ENCODE measurements at places on chromosomes 5 and 9.

GRCh38 chr5:88557881-88558280 is 289.2 kb upstream of the TMEM161B start:
- no peak for DNase-seq

DNA sequence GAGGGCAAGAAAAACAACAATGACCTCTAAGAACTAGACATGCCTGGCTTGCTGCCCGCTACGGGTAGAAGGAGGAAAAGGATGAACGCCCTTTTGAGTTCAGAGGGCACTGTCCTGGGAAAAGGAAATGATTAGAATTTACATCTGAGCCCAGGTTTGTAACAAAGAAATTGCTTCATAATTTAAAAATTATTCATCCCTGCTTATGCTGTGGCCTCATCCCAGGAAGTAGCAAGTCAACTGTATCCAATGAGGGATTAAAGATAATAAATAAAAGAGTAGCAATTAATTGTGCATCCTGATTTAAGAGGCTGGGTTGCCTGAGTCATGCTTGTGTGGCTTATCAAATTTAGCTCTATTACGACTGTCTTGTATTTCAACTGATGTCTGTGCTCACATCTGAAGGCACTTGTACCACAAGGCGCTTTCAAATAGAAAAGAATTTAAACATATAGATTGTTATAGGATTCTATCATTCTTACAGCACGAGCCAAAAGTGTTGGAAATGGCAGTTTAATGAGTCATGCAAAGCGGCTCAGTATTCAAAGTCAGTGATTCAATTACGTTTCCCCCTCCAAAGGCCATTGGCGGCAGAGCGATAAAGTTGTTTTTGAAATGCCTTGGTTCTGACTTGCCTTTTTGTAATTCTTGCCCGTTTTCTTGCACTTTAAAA is 40.0 kb upstream of the DMRT1 start:
- DNase-seq: no peak

GRCh38 chr5:159518371-159518770 is 188.1 kb upstream of the IL12B start:
- no peak for DNase-seq

- peak; percentile 76 for DNase-seq
Measured at GRCh38 chr5:151095341-151096000, 14.6 kb upstream of the TNIP1 start.

- DNase-seq: no peak
Measured at GRCh38 chr9:117464941-117465616, 50.2 kb upstream of the ASTN2 start.

GRCh38 chr5:64949331-64949730 is 180.6 kb downstream of the CWC27 start:
- DNase-seq: no peak

DNA sequence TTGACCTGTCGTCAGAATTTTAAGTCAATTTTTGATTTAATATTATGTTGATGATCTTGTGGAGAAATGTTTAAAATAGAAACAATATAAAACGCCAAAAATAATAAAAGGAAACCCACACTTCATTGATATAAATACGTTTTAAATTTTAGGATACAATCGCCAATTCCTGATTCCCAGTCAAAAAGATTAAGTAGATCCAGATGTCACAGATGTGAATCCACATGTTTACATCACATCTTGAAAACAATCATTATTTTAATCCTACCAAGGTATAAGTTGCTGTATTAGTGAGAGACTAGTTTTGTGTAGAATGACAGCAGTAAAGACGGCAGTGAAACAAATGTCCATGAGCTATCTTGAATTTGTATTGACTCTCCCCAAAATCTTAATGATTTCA is 4.9 kb downstream of the TAS2R1 start:
- DNase-seq: no peak

DNA sequence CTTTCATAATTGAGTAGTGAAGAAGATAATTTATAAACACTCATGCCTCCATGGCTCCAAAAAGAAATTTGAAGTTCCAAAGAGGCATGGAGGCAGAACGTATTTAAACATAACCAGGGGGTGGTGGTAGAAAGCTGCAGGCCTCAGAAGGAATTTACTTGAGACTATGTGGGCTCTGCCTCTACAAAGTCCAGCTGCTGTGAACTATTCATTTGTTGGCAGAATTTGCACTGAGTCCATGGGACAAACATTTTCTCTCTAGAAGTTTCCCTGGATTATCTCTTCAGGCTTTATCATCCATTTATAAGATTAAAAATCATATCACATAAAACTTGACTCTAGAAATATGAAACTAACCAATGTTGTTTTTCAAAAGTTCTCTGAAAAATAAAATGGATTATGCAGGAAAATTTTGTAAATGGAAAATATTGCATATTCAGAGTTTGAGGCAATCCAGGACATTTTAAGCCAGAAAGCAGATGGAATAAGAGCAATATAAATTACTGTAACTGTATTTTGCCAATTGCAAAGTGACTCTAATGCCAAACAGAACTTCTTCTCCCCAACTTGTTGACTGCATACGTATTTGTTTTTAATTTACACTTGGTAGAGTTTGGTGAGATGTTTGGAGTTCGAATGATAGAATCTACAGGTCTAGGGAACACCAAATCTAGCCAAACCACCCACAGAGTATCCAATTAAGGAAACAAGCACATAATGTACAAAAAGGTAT is 258.2 kb downstream of the ENC1 start:
- no peak for DNase-seq
